Hypothalamus (tissue), 51 donors: ENCODE measurements at places on chromosomes 11 and 22.
A peak's percentile ranks its signal among the peaks of the same experiment; 100 is the strongest.

GRCh38 chr11:35214792-35215193 is 75.8 kb downstream of the CD44 start:
- DNase-seq: no peak

DNA sequence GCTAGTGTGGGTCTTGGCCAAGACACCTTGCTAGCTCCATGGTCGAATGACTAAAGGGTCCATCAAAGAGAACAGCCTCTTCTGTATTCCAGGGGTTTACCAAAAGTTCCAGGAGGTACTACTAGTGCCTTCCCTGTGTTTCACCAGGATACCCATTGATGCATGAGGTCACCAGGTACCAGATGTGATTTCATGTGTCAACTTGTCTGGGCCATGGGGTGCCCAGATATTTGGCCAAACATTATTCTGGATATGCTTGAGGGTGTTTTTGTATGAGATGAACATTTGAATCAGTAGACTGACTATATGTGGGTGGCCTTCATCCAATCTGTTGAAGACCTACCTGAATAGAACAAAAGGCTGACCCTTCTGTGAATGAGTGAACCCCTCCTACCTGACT is 92.8 kb downstream of the GALNT18 start:
- no peak for DNase-seq

DNA sequence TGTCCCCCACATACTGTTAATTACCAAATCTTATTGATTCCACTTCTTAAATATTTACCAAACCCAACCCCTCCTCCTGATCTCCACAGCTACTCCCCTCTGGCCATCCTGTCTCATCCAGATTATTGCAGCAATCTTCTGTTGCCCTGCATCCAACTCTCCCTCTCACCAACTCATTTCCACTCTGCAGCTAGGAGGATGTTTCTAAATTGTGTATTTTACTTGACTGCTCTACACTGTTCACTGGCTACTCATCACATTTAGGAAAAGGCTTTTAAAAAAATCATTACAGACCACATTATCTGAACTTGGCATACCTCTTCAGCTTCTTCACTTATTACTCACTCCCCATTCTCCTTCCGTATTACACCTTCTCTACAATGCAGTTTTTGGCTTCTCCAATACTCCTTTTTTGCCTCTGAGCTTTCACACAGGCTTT is 117.9 kb downstream of the ATG16L2 start:
- no peak for DNase-seq

GRCh38 chr11:58900479-58901420 is 38.5 kb upstream of the GLYATL1 start:
- peak; percentile 64 for DNase-seq

- no peak for DNase-seq
Measured at GRCh38 chr11:48683226-48683720, 194.7 kb downstream of the OR4A47 start.

DNA sequence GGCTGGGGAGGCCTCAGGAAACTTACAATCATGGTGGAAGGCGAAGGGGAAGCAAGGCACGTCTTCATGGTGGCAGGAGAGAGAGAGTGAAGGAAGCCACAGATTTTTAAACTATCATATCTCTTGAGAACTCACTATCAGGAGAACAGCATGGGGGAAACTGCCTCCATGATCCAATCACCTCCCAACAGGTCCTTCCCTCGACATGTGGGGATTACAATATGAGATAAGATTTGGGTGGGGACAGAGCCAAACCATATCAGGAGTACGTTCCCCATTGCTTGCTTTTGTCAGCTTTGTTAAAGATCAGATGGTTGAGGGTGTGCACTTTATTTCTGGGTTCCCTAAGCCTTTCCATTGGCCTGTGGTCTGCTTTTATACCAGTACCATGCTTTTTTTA is 53.7 kb upstream of the E2F8 start:
- no peak for DNase-seq

GRCh38 chr11:134052395-134052987 is 16.4 kb upstream of the JAM3 start:
- no peak for DNase-seq

DNA sequence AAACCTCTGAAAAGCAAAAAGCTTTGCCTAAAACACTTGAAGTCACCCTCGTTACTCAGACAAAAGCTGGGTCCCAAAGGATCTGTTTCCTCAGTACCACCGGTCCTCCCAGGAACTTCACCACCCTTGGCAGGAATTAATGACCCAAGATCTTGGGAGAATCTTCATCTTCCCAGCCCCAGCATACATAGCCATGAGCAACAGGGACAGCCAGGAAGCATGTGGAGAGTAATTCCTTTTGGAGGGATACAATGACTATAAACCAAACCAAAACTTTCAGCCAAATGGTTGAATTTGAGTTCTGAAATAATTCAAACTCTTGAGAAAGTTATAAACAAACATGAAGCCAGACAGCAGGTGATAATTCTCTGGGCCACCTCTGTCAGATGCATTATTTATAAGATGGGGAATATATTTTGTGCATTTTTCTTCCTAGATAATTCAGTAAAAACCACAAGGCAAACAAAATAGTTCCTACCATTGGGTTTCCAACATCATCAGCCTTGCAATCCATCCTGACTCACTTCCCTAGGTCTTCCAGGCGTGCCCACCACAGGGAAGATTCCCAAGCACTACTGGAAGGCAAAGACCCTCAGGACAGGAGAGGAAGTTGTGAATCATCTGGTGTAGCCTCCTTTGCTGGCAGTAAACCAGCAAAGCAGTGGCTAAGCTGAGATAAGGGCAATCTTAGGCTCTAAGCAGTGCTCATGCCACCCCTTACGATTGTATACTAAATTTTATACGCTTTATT is 71.7 kb upstream of the DRD2 start:
- no peak for DNase-seq

DNA sequence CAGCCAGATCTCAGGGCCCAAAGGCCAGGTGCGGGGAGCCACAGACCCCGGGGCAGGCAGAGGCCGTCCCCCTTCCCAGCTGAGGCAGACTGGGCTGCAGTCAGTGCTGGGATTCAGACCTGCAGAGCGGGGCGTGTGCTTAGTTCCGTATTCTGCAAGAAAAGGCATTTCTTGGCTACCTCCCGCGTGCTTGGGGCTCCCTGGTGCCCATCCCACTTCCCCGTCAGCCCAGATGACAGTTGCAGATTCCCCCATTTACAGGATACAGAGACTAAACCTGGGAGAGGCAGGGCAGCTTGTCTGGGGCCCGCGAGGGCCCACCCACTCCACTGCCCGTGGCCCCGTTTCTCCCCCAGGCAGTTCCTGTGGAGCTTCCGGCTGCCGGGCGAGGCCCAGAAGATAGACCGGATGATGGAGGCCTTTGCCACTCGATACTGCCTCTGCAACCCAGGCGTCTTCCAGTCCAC is 18.3 kb downstream of the CYTH4 start:
- no peak for DNase-seq

DNA sequence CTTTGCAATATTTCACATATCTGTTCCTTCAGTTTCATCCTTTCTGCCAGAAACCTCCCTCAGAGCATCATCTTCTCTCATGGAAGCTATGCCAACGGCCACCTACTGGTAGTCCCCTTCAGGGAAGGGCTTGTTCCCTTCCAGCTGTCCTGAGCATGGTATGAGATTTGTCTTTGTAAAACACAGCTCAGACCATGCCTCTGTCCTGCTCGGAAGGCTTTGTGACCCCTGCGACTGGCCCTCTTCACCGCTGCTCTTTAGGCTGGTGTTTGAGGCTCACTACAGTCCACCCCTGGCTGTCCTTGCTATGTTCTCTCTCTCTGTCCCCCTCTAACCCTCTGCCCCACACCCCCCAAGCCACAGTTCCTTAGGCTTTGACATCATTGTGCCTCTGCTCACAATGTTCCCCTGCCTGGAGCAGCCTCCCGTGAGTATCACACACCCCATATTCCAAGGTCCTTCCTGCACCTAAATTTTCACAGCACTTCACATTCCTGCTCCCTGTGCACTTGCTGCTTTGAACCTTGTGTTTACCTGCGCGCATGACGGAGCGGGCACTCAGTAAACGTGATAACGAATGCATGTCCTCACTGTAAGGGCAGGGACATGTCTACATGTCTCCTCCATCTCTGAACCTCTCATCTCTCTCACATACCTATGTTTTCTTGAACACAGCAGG is 24.0 kb upstream of the ACER3 start:
- no peak for DNase-seq

DNA sequence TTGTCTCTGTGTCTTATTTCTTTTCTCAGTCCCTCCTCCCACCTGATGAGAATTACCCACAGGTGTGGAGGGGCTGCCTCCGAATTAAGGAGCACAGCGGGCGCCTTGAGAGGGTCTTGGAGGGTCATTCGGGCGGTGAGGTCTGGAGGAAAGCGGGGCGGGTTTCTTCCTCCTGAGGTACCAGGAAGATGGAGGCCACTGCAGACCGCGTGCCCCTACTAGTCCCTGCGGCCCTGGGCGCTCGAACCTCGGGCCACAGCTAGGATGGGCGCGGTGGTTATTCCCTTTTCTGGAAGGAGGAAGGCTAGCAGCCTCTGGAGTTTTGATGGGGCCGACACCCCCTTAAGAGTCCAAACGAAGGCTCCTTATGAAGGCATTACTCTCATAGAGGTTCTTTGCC is 5.5 kb upstream of the FAM111A start:
- DNase-seq: no peak

DNA sequence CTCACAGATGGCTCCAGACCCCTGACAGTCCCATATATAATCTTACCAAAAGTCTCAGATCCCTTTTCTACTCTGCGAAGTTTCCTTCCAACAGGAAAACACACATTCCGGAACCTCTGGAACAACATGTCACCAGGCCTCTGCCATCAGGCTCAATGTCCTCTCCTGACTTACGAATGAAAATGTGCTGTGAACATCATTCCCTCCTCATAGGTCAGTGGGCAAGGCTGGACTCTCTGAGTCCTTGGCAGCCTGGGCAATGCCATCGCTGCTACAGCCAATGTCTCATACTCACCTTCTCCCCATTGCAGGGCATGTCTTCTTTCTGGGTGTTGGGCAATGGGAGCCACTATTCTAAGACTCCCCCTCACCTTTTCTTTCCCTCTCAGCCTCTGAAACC is 1.7 kb upstream of the HPX start:
- DNase-seq: no peak

- peak; percentile 49 for DNase-seq
Measured at GRCh38 chr11:94511932-94512781, at the start of gene C11orf97. TSS of gene C11orf97 (plus strand) at chr11:94512461. CDS start at chr11:94512529, 68 bp downstream.

GRCh38 chr11:130068546-130068985 is 1.1 kb upstream of the APLP2 start:
- DNase-seq: peak; percentile 53

DNA sequence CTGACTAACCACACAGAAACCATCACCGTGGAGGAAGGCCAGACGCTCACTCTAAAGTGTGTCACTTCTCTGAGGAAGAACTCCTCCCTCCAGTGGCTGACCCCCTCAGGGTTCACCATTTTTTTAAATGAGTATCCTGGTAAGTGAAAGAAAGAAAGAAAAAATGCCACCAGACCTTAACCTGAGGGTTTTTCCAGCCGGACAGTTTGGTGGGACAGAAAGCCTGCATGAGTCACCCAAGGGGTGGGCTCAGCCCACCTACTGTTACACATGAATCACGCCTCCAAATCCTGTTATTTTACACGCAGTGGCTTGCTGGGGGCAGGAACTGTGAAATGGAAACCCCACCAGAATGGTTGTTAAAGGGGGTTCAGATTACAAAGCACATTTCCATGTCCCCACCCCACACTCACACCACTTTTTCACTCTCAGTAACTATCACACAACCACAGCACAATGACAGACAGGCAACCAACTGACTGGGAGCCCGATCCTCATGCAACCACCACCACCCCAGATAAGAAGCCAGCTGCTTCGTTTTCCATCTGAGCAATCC is 11.9 kb downstream of the CRTAM start:
- DNase-seq: no peak

DNA sequence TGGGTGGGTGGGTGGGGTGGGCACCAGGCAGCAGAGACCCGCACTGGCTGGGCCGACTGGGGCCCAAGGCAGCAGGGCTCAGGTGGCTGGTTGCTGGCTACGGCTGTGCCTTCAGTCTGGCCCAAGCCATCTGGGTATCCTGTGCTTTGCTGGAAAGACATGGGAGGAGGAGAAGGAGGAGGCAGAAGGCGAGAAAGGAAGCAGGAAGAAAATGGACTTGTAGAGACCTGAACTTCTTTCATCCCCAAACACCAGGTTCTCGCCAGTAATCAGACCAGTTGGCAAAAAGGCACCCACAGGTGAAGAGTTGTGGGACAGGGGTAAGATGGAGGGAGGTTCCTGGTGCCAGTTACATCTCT is 78.8 kb downstream of the IGLL1 start:
- no peak for DNase-seq

- DNase-seq: no peak
Measured at GRCh38 chr11:127106938-127107337, 106.4 kb upstream of the KIRREL3 start.

DNA sequence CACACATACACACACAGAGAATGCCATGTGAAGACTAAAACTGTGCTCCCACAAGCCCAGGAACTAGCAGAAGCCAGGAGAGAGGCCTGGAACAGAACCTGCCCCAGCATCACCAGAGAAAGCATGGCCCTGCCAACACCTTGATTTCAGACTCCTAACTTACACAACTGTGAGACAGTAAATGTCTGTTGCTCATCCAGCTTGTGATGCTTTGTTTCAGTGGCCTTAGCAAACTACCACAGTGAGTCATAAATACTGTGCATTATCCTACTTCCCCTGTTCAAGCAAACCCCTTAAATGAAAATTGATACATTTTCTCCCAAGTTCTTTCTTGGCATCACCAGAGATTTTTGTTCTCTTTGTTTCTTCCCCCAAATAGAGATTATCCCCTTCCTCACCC is 1539.4 kb upstream of the TENM4 start:
- DNase-seq: no peak

DNA sequence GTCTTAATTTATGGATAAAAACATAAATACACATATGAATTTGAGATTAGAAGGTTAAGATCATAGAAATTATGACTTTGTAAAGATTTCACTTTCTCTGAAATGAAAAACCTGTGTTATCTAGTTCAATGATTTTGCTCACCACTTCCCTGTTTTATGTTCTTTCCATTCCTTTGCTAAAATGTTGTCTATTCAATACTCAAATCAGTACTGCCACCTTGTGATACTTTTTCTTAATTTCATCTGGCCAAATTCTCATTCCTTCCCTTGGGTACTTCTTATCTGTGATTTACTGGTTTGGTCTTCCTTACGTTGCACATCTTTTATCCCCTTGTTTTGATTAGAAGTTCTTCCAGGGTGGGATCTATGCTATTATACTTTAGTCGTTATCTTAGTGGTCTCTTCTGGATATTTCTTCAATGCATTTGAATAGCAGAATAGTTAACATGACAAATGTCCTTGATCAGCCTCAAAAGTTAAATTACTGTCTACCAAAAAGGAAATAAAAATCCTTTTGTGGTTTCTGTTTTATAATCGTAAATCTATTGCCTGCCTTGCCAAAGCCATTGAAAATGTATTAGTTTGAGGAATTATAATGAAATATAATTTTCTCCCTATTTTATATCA is 197.0 kb downstream of the PGR start:
- DNase-seq: no peak

- DNase-seq: no peak
Measured at GRCh38 chr11:65852508-65853245, 5.3 kb downstream of the CFL1 start.

GRCh38 chr22:46250783-46251125 is 661 bp upstream of the CDPF1 start:
- no peak for DNase-seq

- DNase-seq: no peak
Measured at GRCh38 chr11:120581313-120581712, 69.8 kb downstream of the GRIK4 start.
